Myocyte (in vitro differentiated cells): ENCODE measurements at places on chromosomes 13 and 19.

DNA sequence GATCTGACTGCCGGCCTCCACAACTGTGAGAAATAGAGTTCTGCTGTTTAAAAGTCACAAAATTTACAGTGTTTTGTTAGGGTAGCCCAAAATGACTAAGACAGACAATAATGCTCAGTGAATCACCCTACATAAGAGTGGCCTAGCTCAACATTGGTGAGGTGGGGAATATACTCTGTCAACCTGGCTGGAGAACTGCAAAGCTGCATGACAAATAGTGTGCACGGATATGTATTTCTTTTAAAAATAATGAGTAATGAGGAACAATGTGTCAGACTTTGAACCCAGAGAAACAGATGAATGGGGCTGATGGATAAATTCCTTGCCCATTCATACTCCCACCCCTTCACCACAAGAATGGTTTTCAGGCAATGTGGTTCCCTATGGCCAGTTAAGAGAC lies 372.4 kb downstream of the SUCLA2 start:
- DNase-seq, result peak; percentile 67

- DNase-seq, result no peak
These were observed 5.0 kb upstream of the C13orf46 start for GRCh38 chr13:113978741-113979481.

DNA sequence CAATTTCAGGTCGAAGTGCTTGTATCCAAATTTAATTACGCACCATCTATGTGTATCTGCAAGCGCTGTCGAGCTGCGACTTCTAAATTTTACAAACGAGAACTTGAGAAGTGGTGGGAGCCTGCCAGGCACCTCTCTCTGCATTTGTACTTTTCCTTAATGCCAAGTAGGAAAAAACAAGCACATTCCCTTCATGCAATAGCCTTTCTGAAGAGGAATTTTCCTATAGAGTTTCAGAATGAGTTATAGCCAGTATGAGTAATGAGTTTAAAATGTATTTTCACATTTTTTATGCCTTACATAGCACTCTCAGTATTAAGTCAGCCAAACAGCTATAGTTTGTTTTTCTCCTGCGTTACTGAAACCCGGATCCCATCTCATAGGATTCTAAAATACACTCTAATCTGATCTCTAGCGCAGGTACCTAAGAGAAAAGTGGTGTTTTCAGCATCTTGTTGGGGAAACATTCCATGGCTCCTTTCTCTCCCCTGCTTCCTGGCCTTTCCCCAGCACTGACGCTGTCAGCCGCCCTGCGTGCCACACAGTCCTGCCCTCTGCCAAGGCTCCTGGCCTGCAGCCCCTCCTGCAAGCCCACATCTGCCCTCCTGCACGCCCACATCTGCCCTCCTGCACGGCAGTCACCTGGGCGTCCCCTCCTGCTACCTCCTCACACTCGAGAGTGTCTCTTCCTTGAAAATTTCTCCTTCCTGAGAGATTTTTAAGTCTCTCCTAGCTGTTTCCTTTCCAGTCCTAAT lies 526.9 kb downstream of the MYO16 start:
- peak; percentile 42 for DNase-seq

- no peak for DNase-seq
These were observed 2.4 kb downstream of the CACNG8 start for GRCh38 chr19:53965091-53965490.

DNA sequence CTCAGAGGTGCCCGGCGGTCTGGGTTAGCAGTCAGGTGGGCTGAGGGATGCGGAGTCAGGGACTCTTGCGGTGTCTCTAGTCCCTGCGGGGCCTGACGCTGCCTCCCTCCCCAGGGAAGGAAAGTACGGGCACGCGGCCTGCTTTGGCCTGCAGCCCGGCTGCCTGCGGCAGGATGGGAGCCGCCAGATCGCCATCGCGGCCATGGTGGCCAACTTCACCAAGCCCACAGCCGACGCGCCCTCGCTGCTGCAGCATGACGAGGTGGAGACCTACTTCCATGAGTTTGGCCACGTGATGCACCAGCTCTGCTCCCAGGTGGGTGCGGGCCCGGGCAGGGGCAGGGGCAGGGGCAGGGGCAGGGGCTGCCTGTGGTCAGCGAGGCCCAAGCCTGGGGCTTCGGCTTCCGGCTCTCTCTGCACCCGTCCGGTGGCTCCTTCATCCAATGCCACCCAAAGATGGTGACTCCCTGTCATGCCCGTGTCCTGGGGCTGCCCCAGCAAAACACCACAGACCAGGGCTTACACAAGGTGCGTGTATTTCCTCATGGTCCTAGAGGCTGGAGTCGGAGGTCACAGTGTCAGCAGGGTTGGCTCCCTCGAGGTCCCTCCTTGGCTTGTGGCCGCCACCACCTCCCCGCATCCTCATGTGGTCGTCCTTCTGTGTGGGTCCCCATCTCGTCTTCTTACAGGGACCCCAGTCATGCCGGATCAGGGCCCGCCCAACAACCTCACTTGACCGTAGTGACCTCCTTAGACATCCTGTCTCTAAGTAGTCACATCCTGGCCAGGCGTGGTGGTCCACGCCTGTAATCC lies 11.3 kb upstream of the ZNF554 start:
- DNase-seq, result no peak

DNA sequence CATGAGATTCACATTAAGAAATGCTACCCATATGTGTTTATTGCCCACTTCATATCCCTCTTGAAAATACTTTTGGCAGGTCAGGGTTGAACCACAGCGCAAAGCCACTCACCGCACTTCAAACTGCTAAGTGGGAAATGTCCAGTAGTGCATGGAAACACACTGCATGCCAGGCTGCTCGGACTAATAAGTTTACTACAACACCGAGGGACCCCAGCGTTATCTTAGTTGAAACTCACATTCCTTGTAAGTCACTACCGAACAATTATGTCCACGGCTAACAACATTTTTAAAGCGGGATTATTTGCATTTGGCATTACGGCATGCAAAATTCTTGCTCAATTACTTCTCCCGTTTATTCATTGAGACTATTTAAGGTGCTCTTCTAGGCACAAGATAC lies 4.0 kb downstream of the BRD4 start:
- no peak for DNase-seq
